ENCODE measurements at places on chromosomes 7 and 10.
A peak's percentile ranks its signal among the peaks of the same experiment; 100 is the strongest.

DNA sequence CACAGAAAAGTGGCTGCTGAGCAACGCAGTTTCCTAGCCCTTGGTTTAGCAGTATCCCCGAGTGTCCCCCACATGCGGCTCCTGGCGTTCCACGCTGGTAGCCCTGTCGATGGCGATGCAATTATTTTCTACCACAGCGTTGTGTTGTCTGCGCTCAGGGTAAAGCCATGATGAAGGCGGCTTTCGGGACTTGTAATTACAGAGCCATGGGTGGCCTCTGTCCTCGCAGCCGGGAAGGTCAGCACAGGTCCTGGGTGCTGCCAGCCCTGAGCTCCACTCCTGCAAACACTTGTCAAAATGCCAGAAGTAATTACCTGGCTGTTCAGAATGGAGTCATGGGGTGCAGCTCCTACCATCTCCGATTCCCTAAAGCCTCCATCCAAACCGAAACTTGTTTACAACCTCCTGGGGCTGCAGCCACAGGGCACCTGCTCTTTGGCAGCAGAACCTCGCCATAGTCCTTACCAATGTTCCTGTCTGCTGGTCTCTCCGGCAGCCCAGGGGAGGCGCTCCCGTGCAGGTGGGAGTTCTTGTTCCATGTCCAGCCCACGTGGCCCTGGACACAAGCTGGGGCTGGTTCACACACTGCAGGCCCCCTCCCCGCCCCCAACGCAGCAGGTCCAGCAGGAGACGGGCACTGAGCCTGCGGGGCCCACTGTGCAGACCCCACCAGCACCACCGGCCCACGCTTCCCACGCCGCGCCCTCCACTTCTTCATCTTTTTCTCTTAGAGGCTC lies 512.6 kb downstream of the PTPRN2 start:
- H3K27me3 ChIP-seq, result peaks cover 47% of the 10 kb centered on the region
- no peak overlapping the region for H3K27ac ChIP-seq
- no peak overlapping the region for H3K4me3 ChIP-seq
- DNase-seq, result no peak
- no peaks in the 10 kb centered on the region for H3K36me3 ChIP-seq

GRCh38 chr7:27339478-27339877 lies 96.9 kb downstream of the EVX1 start:
- no peak for DNase-seq
- no peak overlapping the region for H3K27ac ChIP-seq
- H3K36me3 ChIP-seq, result no peaks in the 10 kb centered on the region
- no peak overlapping the region for H3K4me3 ChIP-seq
- peaks cover 32% of the 10 kb centered on the region for H3K27me3 ChIP-seq

DNA sequence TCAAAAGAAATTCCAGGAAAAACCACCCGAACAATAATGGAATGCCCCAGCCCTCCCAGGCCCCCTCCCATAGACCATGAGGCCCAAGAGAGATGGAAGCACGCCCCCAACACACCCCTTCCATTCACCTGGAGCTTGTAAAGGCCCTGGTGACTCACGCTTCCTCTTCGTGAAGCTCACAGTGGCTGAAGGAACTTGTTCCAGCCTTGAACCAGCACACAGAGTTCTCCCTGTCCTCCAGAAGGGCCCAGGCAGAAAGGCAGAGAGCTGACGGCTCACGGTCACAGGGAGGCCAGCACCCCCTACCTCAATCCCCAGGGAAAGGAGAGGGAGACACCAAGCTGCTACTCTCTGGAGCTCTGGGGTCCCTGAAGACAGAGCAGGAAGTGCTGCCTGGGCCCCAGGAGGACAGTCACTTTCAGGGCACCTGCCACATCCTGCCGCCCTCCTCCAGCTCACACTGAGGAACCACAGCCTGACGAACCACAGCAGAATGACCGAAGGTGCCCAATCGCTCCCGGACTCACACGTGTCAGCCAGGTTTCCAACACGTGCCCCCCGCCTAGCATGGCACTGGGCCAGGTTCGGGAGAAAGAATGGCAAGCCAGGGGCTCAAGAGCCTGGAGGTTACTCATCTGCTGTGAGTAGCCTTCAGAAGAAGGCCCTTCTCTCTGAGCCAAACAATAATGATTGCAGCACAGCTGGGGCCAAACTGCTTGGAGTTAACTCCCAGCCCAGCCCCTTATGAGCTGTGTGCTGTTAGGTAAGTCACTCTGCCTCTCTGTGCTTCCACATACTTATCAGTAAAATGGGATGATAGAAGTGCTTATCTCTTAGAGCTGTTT lies 52.8 kb downstream of the DLG5 start:
- H3K27me3 ChIP-seq, result no peaks in the 10 kb centered on the region
- DNase-seq, result no peak

- DNase-seq, result no peak
These were observed 407.1 kb downstream of the DNAJB6 start for GRCh38 chr7:157743781-157744525.

GRCh38 chr10:78231939-78232338 lies 198.3 kb downstream of the RPS24 start:
- H3K36me3 ChIP-seq, result no peaks in the 10 kb centered on the region
- peak overlapping the region; percentile 9 for H3K27ac ChIP-seq
- peaks cover 12% of the 10 kb centered on the region for H3K4me1 ChIP-seq

All from left ventricle myocardium inferior (tissue), 1 donor.